Fibroblast of lung (primary cell): ENCODE measurements at places on chromosomes 13 and 19.
A peak's percentile ranks its signal among the peaks of the same experiment; 100 is the strongest.

GRCh38 chr19:38224014-38224862 lies at the start of gene DPF1:
TSS of gene DPF1 (minus strand) at chr19:38224222. CDS start at chr19:38224142, 80 bp downstream.
- peak; percentile 69 for DNase-seq

- DNase-seq = no peak
These were observed 630 bp downstream of the PNPLA6 start for GRCh38 chr19:7535998-7536695.

GRCh38 chr19:45881909-45882528 lies 3.9 kb downstream of the IRF2BP1 start:
- DNase-seq = no peak

GRCh38 chr19:38502410-38503076 lies 69.1 kb downstream of the RYR1 start:
- no peak for DNase-seq

- no peak for DNase-seq
These were observed 10.8 kb downstream of the SUGP2 start for GRCh38 chr19:19022380-19022961.

- DNase-seq = peak; percentile 62
These were observed 41.7 kb downstream of the ELL start for GRCh38 chr19:18480006-18480691.

DNA sequence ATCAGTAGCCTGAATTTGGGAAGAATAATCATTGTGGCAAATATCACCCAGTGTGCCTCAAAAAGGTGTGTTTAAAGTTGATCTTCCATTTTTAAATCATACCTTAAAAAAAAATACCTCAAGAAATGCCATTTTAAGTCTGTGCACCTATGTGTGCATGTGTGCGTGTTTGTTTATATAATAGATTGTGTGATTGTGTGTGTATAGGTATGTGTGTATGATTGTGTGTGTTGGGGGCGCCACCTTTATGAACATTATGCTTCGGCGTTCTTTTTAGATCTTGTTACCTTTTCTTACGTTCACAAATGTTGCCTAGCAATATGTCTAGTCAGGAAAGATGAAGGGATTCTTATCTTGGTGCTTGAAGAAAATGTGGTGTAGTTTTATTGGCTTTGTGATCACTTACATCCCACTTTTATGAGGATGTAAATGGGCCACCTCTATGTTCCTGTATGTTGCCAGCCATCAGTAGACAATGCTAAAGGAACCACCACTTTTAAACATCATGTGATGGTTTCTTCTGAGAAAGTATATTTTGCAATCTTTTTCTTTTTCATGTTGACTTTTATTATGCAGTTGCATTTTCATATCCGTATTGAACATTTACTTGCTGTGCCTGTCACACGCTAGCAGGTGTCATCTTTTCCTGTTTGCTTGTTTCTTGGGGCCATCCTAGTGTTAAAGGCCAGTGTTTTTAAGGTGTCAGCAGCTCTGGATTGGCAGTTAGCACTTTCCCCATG lies 2.2 kb upstream of the IRS2 start:
- DNase-seq = no peak

DNA sequence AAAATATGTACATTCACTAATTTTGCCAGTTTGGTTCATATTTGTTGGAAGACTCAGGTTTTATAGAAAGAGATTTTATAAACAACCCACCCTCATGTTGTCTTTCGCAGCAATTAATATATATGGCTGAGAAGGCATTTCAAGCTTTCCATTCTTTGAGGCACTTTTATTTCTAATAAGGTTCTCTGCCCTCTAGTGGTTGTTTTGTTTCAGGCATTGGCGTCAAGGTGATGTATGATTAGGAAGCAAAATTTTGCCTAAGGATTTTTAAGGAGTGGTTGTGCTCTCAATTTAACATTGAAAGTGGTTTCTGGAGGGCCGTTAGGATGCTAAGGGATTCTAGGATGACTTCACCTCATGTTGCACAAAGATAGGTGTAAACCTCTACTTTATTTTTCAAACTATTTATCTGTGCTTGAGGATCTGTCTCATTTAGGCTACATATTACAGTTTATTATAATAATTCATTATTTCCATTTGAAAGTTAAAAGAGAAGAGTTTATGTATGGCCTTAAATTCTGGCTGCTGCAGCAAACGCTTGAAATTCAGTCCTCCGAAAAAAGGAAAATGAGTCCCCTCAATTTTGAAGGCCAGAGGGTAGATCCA lies 35.9 kb downstream of the OXGR1 start:
- DNase-seq = peak; percentile 8

DNA sequence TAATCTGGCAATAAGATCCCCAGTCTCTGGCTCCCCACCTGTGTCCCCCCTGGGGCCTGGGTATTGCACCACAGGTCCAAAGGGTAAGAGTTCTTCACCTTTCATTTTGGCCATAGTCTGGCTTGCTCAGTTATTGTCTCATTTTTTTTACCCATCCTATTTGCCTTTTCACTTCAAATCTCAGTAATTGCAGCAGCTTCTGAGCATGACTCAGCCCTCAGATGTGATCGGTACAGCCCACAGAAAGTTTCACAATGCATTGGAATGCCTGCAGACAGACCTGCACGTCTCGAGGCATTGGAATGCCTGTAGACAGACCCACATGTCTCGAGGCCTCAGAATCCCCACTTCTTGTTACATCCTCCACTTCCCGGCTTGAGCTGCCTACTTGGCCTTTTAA lies 173.6 kb downstream of the NUFIP1 start:
- DNase-seq = peak; percentile 92

- DNase-seq = peak; percentile 34
These were observed 697.0 kb downstream of the LIG4 start for GRCh38 chr13:107518292-107518691.

DNA sequence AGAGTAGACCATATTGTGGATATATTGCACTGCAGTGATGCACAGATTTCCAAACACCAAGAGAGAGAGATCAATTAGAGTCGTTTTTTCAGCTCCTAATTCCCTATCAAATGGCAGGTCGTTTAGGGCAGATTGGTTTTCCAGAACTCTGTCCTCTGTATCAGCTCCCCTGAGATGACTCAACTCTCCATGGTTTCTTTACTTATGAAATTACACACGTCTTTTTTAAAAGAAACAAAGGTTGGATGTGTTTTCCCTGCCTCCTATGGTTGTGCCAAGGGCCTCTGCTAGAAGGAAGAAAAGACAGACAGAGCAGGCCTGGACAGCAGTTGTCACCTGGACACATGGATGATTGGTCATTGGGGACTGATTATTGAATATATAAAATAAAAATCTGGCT lies 478.1 kb upstream of the NBEA start:
- DNase-seq = no peak

DNA sequence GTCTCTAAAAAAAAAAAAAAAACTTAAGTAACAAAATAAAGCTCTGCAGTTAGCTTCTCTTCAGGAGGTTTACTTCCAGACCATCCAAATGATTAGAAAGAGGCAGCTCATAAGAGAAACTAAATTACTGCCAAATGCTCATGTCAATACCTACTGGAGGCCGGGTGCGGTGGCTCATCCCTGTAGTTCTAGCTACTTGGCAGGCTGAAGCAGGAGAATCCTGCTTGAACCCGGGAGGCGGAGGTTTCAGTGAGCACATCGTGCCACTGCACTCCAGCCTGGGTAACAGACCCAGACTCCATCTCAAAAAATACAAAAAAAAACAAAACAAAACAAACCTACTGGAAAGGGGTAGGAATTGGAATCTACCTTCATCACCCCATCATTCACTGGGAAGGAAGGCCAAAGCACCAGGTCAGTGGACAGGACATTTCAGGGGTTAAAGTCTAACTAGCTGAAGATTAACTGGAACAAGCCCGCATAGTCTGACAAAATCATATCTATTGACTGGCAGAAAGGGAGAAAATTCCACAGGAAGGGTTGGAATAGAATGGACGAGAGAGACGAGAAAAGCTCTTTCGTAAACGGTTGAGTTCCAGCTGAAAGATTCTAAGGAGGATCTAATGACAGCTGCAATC lies 1.3 kb downstream of the ZFP14 start:
- DNase-seq = no peak

- DNase-seq = no peak
These were observed 134.9 kb downstream of the RAP2A start for GRCh38 chr13:97568850-97569249.

DNA sequence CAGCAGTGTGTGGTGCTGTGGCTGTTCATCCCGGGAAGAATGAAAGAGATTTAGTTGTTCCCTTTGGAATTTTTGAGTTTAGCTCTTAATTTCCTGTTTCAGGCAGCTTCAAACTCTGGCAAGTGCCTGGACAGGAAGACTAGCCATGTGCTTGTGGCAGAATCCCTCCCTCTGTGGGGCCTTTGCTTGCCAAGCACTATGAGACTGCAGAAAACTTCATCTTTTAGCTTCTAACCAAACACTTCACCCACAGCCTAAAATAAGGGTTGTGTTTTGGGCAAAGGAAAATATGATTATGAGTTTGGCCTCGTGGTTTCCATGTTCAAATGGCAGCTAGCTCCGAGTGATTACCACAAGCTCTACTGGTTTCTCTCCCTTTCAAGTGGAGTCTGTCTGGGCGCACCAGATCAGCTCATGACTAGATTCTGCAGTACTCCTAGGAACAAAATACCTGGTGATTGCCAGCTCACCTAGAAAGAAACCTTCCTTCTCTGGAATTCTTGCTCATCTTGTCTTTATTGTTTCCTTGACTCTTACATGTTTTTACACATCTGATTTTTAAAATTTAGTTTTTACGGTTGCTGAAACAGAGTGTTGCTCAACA lies 707.5 kb downstream of the SLITRK6 start:
- DNase-seq = no peak

GRCh38 chr19:40035996-40036395 lies 20.0 kb downstream of the ZNF780B start:
- DNase-seq = peak; percentile 6
